ENCODE measurements at places on chromosomes 11 and 22. TPM values are rescaled to one million over a fixed set of nuclear protein-coding genes. Genes with fewer than 3 reads are reported as not detected.

Gene TRIM22
- total RNA-seq: 18.9 TPM

Gene TBX1
- total RNA-seq: not detected

Gene OR4D10
- total RNA-seq: not detected

Gene BCO2
- 0.52 TPM for total RNA-seq

Gene OR5P2
- total RNA-seq: not detected
